RPMI7951 (cell line): ENCODE measurements at places on chromosomes 11 and 22. TPM values are rescaled to one million over a fixed set of nuclear protein-coding genes. Genes with fewer than 3 reads are reported as not detected.

OR52H1 gene
- total RNA-seq, result not detected in 2 replicates

P4HA3 gene
- total RNA-seq, result 5.2 and 7.7 TPM in 2 replicates

GRK3 gene
- total RNA-seq, result 1.1 and 1.2 TPM in 2 replicates

BAD gene
- 121 and 165 TPM in 2 replicates for total RNA-seq

ADAMTS15 gene
- 2.3 and 2.5 TPM in 2 replicates for total RNA-seq

SERPING1 gene
- 0.10 and 0.48 TPM in 2 replicates for total RNA-seq

TRIM66 gene
- 2.2 and 3.1 TPM in 2 replicates for total RNA-seq

PYGM gene
- total RNA-seq, result not detected in 2 replicates

DGCR8 gene
- 9.2 and 9.9 TPM in 2 replicates for total RNA-seq

DCHS1 gene
- total RNA-seq, result 3.8 and 4.3 TPM in 2 replicates

DDX25 gene
- 0.10 and 0.36 TPM in 2 replicates for total RNA-seq

PRRG4 gene
- total RNA-seq, result 0.24 and 0.49 TPM in 2 replicates

VPS26B gene
- 31.8 and 37.5 TPM in 2 replicates for total RNA-seq

MFRP gene
- not detected in 2 replicates for total RNA-seq

OR5D18 gene
- total RNA-seq, result not detected in 2 replicates

MS4A4E gene
- total RNA-seq, result not detected in 2 replicates

MN1 gene
- 1.5 and 1.7 TPM in 2 replicates for total RNA-seq

OR52A1 gene
- total RNA-seq, result not detected in 2 replicates

MS4A7 gene
- not detected in 2 replicates for total RNA-seq

SMTNL1 gene
- total RNA-seq, result not detected in 2 replicates

KMT5B gene
- total RNA-seq, result 17.7 and 25.1 TPM in 2 replicates

KRTAP5-9 gene
- total RNA-seq, result not detected in 2 replicates
